ENCODE measurements at places on chromosomes 11 and 22.

- no peak for DNase-seq
These were observed 23.8 kb upstream of the MYEOV start for GRCh38 chr11:69269926-69270697.

GRCh38 chr11:128735935-128736605, 42.2 kb downstream of the FLI1 start:
- DNase-seq, result no peak

GRCh38 chr11:35360055-35360530, 59.3 kb downstream of the SLC1A2 start:
- DNase-seq, result no peak

GRCh38 chr11:44886790-44887140, 63.9 kb downstream of the TP53I11 start:
- peak; percentile 15 for DNase-seq

- DNase-seq, result no peak
These were observed 60.4 kb downstream of the SERGEF start for GRCh38 chr11:17952487-17952886.

DNA sequence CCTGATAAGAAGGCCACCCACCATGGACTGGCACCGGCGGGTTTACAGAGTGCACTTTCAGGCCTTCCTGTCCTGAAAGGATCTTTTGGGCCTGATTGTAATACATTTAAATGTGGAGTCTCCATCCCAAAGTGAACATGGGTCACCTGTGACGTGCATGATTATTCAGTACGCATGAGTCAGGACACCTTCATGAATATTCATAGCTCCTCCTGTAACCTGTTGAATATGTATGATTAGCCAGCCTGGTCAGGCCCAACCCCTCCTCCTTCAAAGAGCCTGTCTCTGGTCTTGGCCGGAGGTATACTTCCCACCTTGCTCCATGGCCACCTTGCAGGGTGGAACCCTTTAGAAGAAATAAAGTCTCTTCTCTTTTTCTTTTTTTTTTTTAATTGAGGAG, 75.9 kb upstream of the NUP50 start:
- no peak for DNase-seq

- no peak for DNase-seq
These were observed 8.2 kb downstream of the ARRB1 start for GRCh38 chr11:75342966-75343870.

- DNase-seq, result no peak
These were observed 882 bp downstream of the FREY1 start for GRCh38 chr11:45906096-45906682.

- no peak for DNase-seq
These were observed 338.0 kb downstream of the AASDHPPT start for GRCh38 chr11:106415510-106415909.

DNA sequence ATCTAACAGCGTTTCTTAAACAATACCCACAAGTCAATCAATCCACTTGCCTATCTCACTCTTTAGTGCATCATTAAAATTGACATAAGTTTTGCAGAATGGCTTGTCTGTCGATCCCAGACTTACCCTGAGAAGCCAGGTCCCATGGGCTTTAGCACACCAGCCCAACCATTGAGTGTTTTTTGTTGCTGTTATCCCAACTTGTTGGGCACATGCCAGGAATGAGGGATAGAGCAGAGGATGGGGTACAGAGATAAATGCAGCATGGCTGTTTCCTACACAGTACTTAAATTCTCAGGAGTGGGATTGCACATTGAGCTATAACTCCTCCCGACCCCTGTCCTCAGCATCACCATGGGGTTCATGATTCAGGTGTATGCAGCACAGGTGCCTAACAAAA, 64.2 kb upstream of the RASSF10 start:
- DNase-seq, result no peak
